ENCODE measurements at places on chromosomes 3 and 15.

- peak; percentile 60 for DNase-seq
These were observed 82.2 kb upstream of the CTDSPL start for GRCh38 chr3:37779289-37780152.

DNA sequence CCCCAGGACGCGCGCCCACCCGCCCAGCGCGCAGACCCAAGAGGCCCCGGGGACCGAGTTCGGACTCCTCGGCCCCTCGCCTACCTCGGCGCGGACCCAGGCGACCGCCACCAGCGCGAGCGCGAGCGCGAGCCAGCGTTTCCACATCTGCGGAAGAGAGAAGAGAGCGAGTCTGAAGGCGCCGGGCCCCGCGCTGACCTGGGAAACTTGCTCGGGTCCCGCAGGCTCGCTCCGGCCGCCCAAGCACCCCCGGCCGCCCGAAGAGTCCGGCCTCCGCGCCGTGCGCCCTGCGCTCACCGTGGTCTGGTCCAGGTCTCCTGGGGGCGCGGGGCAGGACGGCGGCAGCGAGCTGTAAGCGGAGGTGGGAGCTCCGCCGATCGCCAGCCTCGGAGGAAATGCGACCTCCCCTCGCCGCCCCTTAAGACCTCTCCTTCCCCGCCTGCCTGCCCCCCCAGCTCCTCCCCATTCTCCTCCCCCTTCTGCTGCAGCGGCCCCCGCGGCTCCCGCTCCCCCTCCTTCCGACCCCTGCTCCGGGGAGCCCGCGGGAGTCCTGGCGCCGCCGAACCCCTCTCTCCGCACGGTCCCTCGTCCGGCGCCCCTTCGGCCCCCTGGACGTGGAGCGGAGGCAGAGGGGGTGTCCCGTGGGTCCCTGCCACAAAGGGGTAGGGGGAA lies at the start of gene FSTL1:
Gene FSTL1 (minus strand): TSS at position 393 of the 672 bp plus-strand sequence. CDS start 246 bp downstream, at position 147.
- no peak for DNase-seq

DNA sequence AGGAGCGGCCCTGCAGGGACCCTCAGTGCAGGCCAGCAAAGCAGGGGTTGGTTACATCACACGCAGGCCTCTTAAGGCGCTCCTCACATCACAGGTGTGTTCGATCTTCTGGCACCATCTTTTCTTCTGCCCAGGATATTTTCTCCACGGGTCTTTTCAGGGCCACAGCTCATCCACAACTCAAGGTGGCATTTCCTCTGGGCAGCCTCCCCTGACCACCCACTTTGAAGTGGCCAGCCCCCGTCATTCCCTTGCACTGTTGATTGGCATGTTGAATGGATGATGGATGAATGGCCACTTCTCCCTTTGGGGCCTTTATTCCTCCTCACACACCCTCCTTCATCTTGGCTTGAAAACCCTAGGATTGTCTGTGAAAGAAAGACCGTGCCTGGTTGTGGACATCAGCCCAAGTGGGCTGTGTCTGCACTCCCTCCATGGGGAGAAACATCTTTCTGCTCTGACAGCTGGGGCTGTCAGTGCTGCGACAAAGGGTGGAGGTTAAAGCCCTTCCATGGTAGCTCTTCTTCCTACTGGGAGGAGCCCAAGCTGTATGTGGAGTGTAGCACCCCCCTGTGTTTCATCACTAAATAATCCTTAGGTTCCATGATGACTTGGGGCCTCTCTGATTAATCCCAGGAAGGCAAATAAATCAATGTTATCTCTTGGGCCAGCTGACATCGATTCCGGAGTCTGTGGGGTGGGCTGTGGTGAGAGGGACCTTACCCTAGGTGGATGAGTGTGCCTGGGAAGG lies 102.5 kb downstream of the EPHB1 start:
- DNase-seq: no peak

- no peak for DNase-seq
These were observed 38.7 kb upstream of the FBN1 start for GRCh38 chr15:48683991-48684765.

GRCh38 chr3:191352014-191352413 lies 21.7 kb upstream of the UTS2B start:
- no peak for DNase-seq

- DNase-seq: no peak
These were observed 2.8 kb upstream of the PLXNB1 start for GRCh38 chr3:48432411-48433371.

DNA sequence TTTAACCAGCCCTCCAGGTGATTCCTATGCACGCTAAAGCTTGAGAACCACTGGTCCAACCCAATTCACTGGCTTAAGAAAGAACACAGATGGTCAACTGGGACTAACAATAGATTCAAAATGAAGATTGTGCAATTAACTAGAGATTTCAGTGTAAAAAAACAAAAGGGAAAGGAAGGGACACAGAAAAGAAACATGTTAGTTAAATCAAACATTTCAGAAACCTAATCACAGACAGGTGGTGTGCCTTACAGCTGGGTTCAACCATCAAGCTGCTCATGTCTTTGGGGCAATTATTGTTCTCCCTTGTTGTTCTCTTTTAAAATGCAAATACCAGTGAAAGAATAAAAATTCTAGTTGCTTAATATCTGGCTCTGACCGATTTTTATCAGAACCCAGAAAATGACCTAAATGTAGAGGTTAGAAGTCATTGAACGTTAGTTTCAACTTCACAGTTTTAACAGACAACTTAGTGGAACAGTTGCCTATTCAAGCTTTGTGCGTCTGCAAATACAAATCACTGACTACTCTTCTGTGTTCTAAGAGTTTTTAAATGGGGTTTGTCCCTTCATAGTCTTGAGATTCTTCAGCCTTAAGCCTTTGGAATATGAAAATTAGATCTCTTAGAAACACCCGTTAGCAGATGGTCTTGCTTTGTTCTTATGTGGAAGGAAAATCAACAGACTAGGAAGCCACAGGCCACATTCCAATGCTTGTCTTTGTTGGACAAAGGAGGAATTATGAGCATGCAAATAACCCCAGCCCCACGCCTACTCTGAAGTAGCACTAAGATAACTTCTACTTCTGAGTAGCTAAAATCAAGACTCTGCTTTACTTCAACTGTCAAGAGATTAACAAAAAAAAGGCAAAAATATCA lies 223.4 kb downstream of the ATP8B4 start:
- DNase-seq: peak; percentile 55

- no peak for DNase-seq
These were observed 188.1 kb downstream of the XXYLT1 start for GRCh38 chr3:195082811-195083210.

DNA sequence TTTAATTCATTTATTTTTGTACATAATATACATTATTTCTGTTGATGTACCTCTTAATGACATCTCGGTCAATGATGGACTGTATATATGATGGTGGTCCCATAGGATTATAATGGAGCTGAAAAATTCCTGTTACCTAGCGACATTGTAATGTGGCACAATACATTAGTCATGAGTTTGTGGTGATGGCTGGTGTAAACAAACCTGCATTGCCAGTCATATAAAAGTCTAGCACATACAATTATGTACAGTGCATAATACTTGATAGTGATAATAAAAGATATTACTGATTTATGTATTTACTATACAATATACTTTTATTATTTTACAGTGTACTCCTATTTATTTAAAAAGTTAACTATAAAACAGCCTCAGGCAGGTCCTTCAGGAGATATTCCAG lies 15.1 kb downstream of the TTC14 start:
- no peak for DNase-seq

DNA sequence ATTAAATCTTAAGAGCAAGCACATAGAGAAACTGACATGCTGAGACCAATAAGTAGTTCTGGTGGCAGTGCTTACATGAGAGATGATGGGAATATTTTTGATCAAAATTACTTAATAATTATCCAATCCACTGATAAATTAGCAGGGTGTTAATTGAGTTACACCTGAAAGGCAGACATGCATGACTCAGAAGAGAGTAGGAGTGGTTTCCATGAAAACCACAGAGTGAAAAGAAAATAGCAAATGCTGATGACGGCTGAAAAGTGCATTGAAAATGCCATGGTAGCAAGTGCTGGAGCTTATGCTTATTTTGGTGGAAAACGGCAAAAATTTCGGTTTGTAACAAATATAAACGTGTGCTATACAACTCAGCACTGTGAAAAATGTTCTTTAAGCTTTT lies 267.8 kb upstream of the LRRN1 start:
- DNase-seq: no peak

DNA sequence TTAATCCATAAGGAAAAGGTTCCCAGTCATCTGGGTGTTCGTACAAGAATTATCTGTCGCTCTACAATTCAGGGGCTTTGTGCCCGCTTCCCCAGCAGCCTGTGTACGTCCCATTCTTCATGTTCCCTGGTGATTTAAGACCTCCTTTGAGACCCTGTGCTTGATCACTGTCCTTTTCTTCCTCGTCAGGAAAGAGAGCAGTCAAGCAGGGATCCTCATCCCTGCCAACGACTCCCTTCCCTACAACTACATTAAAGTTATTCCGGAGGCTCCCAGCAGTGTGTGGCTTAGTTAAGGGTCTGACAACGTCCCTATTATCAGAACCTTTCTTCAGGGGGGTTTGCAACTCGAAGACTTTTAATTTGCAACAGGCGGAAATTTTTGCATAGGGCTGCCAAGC lies 175.7 kb downstream of the FOXP1 start:
- no peak for DNase-seq

GRCh38 chr3:186356152-186356551 lies 5.9 kb downstream of the DGKG start:
- DNase-seq: no peak

GRCh38 chr15:38868326-38869114 lies 303.9 kb upstream of the RASGRP1 start:
- peak; percentile 76 for DNase-seq
